ENCODE measurements at places on chromosomes 2 and 18.

GRCh38 chr18:44079606-44080005, 601.1 kb upstream of the SETBP1 start:
- no peak for DNase-seq

DNA sequence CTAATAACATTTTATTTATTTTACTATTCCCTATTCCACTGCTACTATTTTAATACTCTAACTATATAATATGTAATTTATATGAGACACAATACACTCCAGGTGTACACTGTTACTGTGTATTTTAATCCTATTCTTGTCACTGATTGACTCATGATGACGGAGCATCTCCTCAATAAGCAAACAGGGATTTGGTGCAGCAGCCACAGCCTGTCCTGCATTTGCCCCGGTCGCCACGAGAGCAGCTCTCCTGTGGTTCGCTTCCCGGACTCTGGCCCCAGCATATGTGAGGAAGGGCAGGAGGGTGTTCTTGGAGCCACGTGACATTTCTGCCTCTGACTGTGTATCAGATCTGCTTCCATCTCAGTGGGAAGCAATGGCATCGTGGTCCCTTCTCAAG, 74.1 kb upstream of the PXDN start:
- no peak for DNase-seq

GRCh38 chr2:233062451-233062850, 2.3 kb downstream of the INPP5D start:
- DNase-seq: no peak

- DNase-seq: no peak
These were observed 44.9 kb downstream of the AQP12A start for GRCh38 chr2:240736281-240737250.

DNA sequence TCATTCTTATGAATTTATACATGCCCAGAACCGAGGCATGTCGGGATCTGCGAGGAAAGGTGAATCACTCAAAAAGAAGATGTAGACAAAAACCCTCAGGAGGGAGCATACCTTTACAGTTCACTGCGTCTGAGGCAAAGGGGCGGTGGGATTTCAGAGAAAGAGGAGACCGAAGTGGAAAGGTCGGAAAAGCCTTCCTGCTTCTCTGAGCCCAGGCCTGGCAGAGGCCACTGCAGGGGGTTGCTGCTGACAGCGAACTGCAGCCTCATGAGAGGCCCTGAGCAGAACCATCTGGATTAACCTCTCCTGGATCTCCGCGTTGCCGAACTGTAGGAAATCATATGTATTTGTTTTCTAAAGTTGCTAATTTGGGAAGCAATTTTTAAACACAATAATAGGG, 713.1 kb upstream of the SOX11 start:
- no peak for DNase-seq

Data from LNCaP clone FGC (cell line).